ENCODE measurements at places on chromosomes 4 and X.
A peak's percentile ranks its signal among the peaks of the same experiment; 100 is the strongest.

DNA sequence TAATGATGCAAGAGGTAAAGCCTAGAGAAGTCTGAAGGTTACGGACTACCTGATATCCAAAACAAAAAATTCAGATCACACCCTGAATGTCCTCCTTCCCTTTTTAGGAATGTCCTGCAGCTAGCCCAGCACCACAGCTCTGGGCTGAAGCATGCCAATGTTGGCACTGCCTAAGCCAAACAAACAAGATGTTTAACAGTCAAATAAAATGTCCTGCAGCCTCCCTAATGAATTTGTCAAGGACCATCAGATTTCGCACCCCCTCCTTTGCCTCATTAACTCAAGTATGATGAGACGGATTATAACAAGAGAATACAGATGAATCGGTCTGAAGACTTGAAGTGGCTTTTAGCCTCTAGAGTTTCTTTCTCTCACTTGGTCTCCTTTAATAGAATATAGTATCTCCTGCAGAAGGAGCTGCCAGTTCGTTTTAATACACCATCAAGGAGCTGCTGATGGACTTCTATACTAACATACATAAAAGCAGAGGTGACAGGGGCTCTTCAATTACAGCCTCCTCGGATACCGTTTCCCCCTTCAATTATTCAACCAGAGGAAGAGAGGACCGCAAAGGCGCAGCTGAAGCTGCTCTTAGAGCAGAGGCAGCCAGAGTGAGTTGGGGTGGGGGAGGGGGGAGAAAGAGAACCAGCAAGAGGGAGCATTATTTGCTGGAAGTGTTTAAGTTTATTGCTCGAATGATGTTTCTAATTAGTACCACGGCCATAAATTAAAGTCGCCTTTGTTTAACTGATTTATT is 3.0 kb upstream of the MAB21L2 start:
- DNase-seq = no peak

DNA sequence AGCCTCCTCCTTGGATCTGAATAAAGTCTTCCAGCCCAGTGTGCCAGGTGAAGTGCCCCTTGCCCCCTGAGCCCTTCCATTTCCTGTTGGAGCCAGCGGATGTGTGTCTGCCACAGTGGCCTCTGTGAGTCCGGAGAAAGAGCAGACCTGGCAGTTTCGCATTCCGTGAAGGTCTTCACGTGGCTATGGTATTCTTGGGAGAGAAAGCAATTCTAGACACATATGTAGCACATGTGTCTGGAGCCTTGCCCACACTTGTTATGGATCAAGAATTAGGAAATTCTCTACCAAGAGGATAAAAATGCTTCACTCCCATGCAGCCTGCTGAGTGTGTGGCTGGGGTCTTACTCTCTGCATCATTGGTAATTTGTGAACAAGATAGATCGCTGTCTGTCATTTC is 130.9 kb downstream of the REPS2 start:
- DNase-seq = no peak

- no peak for DNase-seq
Measured at GRCh38 chr4:109323348-109323747, 20.9 kb upstream of the COL25A1 start.

- DNase-seq = no peak
Measured at GRCh38 chr4:105415281-105415744, 58.5 kb downstream of the PPA2 start.

DNA sequence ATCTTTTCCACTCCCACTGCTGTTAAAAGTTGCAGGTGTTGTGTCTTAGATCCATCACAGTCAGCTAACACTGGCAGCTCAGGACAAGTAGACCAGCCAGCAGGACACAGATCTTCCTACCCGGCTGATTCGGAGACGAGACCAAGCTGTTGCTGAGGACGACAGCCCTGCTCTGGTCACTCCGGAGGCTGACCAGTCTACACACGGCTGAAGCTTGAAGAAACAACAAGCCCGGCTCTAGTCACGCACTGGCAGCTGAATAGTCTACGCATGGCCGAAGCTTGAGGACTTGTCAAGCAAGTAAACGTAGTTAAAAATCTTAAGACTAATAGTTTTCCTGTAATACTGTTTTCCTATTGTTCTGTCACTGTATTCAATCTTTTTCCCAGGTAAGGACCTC is 1.8 kb downstream of the ACOX3 start:
- DNase-seq = no peak

- DNase-seq = no peak
Measured at GRCh38 chrX:153443476-153444332, 2.2 kb downstream of the TREX2 start.

DNA sequence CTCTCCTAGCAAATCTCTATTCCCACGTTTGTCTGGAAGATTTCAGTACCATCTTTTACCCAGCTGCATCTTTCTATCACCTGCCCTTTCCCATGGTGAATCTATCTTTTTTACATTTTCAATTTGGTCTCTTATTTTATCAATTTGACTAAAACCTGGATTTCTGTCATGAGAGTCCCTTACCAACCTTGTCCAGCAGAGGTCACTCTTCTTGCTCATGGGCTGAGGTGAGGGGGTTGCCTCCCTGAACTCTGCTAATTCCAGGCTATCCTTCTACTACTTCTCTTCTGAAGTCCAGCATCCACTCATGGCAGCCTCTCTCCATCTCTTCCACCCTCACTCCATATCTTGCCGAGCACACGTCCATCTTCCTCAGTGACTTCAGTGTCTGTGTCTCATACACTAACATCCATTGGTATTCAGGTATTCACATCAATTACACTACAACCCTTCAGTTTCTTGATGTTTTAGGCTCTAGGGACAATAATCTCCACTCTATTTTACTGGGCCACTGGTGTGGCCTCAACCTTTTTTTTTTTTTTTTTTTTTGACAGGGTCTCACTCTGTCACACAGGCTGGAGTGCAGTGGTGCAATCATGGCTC is 17.8 kb upstream of the ZNF827 start:
- no peak for DNase-seq

- no peak for DNase-seq
Measured at GRCh38 chr4:4470208-4470607, 71.6 kb downstream of the STX18 start.

- DNase-seq = no peak
Measured at GRCh38 chrX:118353081-118353850, 7.4 kb downstream of the WDR44 start.

- no peak for DNase-seq
Measured at GRCh38 chrX:147739196-147739595, 172.5 kb upstream of the FMR1 start.

DNA sequence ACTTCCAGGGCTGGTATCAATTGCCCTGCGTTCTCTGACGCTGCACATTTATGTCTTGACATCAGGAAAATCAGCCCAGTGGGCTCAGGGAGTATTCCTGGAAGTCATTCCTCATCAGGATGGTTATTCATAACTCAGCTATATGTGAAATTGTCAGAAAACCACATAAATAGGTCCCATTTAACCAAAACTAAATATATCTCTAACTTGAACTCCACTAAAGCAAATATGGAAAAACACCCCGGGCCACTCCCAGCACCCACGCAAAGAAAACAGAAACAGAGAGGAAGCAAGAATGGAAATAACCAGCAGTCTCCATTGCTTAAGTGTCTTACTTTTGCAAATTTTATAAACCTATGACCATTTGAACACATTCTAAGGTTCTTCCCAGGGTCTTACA is 112.0 kb downstream of the IRF2 start:
- no peak for DNase-seq

- no peak for DNase-seq
Measured at GRCh38 chr4:153916273-153916755, 127.4 kb upstream of the SFRP2 start.

- DNase-seq = no peak
Measured at GRCh38 chr4:174061026-174061425, 222.4 kb downstream of the FBXO8 start.

DNA sequence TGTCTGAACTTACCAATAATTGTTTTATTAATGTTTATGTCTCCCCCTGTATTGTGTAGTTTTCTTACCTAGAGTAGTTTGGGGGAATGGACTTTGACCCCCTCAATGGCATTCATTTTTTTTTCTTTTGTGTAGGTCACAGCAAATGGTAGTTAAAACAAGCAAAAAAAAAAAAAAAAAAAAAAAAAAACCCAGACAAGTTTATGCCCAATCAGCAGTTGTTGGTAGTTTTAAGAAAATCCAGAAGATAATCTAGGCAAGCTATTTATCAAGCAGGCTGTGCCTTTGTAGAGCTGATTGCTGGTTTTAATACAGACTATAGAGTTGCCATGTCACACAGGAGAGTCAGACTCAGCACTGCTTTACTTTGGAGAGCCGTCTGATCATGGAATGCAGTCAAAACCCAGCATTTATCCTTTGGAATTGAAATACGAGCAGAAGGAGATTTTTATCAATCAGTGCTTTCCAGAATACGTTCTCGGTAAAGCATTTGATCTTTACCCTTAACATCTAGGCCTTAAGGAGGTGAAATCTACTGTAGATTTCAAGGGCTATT is 16.6 kb downstream of the DCUN1D4 start:
- DNase-seq = no peak

- no peak for DNase-seq
Measured at GRCh38 chr4:87532907-87533306, 3.7 kb upstream of the SPARCL1 start.

DNA sequence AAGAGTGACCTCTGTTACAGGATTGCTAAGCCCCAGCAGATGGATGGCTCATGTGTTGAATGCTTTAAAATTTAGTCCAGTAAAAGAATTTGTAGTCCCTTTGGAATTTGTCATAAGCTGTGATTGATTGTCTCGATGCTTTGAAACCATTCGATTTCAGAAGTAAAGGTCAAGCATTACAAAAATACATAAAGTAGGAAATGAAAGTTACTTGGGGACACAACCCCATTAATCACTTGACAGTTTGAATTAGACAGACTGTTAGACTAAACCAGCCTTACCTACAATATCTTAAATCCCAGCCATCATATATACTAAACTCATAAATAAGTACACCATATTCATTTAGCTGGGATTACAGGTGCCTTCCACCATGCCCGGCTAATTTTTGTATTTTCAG is 6.6 kb downstream of the REST start:
- no peak for DNase-seq

GRCh38 chrX:71581210-71581609 is 3.0 kb downstream of the GCNA start:
- no peak for DNase-seq

GRCh38 chr4:36026348-36026880 is 217.9 kb downstream of the ARAP2 start:
- no peak for DNase-seq

GRCh38 chrX:70226048-70226447 is 8.4 kb upstream of the AWAT1 start:
- no peak for DNase-seq

DNA sequence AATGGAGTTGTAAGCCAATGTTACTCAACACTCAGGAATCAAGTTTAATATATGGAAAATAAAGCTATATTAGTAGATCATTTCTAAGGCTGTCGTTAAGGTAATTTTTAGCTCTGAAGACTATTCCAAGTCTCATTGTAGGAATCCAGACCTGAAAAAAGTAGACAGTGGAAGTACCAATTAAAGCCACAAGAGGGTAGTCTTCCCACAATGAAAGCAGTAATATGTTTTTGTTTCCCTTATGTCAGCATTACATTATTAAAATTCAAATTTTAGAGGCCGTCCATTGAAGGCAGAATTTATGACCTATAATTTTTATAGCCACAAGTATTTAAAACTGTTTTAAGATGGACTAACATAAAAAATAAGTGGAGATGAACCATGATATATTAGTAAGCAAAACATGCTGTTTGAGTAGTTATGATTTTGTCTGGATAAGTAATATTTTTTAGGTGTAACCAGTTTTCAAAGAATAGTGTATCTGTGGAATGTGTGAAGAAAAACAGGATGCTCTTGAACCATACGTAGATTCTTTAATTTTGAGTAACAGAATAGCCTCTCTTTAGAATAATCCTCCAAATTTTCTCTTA is 372.6 kb upstream of the TECRL start:
- no peak for DNase-seq

DNA sequence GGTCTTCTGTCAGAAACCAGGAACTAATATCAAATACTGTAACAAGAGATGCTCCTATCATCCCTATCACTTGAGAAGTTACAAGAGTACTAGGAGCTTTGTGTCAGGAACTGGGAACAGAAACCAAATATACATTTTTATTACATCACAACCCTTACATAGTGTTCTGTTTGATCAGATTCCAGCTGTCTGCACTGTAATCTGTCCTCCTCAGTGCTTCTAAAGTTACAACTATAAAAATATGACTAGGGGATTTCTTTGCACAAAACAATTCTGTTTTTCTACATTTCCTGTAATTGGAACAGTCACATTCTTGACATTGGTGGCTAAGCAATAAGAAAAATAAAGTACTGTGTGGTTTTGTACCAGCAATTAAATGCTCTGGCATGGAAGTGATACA is 686.0 kb downstream of the PDHA2 start:
- DNase-seq = no peak

GRCh38 chrX:21656587-21657317 is 1.4 kb downstream of the KLHL34 start:
- no peak for DNase-seq

DNA sequence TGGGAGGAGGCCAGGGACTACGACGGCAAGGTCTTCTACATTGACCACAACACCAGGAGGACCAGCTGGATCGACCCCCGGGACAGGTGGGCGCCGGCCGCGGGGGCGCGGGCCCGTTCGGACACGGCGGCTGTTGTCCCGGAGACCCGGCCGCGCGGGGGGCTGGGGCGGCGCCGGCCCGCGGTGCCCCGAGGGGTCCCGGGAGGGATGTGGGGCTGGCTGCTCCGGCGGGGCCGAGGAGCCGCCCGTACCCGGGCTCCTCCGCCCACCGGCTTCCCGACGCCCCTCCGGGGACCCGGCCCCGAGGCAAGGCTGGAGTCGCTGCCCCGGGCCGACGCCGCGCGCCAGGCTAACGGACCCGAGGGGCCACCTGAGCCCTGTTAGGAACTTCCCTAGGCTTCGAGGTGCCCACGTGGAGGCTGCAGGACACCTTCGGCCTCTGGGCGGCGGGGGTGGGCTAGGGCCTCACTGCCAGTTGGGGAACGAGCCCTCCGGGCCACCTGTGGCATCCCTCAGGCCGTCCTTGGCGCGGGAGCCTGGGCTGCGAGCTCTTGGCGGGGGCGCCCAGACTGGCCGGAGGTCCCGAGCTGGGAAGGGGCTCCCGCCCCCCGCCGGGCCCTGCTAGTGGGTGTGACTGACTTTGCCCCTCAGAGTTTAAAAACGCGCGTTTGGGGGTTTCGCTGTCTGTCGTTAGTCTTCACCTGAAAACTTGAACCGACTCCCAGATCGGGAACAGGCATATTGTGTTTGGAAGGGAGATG is 660 bp downstream of the WWC2 start:
- peak; percentile 1 for DNase-seq
